ENCODE measurements at places on chromosomes 2 and 18. TPM values are rescaled to one million over a fixed set of nuclear protein-coding genes. Genes with fewer than 3 reads are reported as not detected.

DNA sequence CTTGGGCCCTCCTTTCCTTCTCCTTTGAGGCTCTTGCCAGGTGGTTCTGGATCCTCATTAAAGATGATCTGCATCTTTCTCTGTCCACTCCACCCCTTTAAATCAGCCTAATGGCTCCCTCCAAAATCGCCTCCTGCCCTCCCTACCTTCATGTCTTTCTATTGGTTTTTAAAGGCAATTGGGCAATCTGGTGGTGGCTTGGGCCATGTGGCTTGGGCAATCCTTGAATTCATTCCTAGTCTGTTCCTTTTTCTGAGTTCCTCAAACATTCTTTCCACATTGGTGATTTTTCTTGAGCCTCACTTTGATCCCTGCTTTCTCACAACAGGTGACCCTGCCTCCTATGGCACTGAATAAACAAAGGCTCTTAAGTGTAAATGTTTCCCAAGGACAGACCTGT is 266.2 kb upstream of the REV1 start:
- no peaks in the 10 kb centered on the region for H3K36me3 ChIP-seq
- no peak overlapping the region for H3K27ac ChIP-seq
- H3K4me3 ChIP-seq: no peak overlapping the region

DNA sequence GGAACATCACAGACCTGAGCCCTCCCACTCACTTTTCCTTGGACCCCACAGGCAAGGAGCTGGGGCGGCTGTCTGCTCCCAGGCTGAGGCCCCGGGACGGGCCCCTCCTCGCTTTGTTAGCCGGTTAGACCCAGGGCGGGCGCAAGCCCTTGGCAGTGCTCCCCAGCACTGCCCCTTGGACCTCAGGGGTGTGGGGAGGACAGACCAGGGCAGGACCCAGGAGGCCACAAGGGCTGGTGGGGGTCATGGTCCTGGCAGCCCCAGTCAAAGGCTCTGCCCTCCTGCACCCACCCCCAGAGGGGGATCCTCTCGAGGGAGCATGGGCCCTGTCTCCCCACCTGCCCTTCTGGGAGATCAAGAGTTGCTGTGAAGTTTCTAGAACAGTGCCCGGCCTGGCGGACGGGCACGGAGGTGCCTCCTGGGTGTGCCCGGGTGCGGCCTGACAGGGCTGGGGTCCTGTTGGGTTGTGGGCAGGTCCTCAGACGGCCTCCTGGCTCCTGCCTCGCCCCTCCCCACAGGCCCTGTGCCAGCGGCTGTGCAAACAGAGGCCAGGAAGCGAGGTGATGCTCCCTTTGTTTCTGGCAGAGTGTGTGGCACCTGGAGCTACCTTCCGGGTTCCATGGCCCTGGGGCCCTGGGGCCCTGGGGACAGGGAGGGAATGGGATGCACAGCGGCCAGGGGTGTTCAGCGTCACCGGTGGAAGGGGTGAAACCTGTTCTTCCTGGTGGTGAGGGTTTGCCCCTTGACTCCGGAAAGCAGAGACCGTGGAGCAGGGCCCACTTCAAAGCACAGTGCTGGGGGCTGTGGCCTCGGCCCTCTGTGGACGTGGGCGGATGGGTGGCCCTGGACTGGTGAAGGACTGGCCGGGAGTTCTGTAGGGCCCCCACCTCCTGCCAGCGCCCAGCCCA is 2.9 kb upstream of the GAL3ST2 start:
- H3K27me3 ChIP-seq: peaks cover 5% of the 10 kb centered on the region
- no peak overlapping the region for H3K27ac ChIP-seq
- peak; percentile 2 for DNase-seq
- H3K4me1 ChIP-seq: peaks cover 2% of the 10 kb centered on the region

- H3K4me3 ChIP-seq: no peak overlapping the region
- no peaks in the 10 kb centered on the region for H3K27me3 ChIP-seq
- no peak for DNase-seq
- peaks cover 6% of the 10 kb centered on the region for H3K4me1 ChIP-seq
Observed at GRCh38 chr18:3869848-3870247, 419.9 kb downstream of the TGIF1 start.

DNA sequence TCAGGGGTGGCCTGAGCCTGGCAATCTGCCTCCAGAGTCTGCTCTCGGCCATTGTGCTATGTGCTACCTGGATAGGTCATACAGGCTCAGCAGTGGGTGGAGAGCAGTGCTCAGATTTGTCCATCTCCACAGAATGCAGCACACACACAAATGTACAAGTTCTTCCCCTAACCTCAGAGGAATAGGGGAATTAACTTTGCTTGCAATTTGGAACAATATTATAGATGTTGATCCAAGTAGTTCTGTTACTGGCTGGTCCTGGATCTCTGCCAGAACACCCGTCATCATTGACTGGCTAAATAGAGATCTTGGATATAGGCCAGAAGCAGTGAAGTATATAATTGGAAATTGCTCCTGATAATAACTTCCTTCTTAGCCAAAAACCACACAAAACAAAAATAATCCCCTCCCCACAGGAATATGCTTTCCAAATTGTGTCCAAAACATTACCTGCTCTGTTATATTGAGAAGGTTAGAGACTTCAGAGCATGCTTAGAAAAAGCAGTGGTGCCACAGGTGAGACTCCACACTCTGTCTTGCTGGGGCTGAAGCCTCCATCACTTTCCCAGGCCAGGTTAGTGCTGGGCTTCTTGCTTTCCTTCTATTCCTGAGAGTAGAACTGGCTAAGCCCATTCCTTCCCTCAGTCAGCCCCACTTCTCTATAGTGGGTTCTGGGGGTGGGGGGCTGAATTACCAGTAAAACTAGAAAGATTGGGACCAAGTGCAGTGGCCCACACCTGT is 38.8 kb downstream of the NCAPH start:
- no peaks in the 10 kb centered on the region for H3K27me3 ChIP-seq
- no peak overlapping the region for H3K27ac ChIP-seq
- DNase-seq: no peak
- peaks cover 19% of the 10 kb centered on the region for H3K36me3 ChIP-seq
- no peaks in the 10 kb centered on the region for H3K4me1 ChIP-seq

DNA sequence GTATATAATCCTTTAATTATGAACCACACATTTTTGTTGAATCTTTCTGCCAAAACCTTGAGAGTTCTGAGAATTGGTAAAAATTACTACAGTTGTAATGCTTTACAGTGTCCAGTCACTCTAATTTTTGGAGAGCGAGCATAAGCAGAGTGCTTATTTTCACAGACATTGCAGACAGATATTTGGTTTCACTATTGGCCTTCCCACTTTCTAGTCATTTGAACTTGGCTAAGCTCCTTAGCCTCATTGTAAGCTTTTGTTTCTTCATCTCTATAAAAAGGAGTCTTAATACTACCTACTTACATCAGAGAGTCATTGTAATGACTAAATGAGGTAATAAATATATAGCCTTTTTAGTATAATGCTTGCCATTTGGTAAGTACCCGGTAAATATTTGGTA is 80.4 kb downstream of the LCLAT1 start:
- H3K27ac ChIP-seq: no peak overlapping the region
- H3K4me3 ChIP-seq: no peak overlapping the region
- H3K36me3 ChIP-seq: no peaks in the 10 kb centered on the region
- no peaks in the 10 kb centered on the region for H3K27me3 ChIP-seq
- H3K4me1 ChIP-seq: no peaks in the 10 kb centered on the region

The SLC14A1 gene
- 0.36 TPM for total RNA-seq

The CD302 gene
- total RNA-seq: 5.2 TPM
